GM12878 (cell line): ENCODE measurements at places on chromosomes 1 and 21. TPM values are rescaled to one million over a fixed set of nuclear protein-coding genes. Genes with fewer than 3 reads are reported as not detected.

The ADAMTS5 gene
- not detected in 2 replicates for total RNA-seq

GRCh38 chr1:53413175-53414001 lies 45.8 kb upstream of the DMRTB1 start:
- peak; percentile 60 for DNase-seq

The SPRR2E gene
- not detected in 2 replicates for total RNA-seq

- no peak for DNase-seq
These were observed 9.1 kb upstream of the GPR61 start for GRCh38 chr1:109530457-109531087.

DNA sequence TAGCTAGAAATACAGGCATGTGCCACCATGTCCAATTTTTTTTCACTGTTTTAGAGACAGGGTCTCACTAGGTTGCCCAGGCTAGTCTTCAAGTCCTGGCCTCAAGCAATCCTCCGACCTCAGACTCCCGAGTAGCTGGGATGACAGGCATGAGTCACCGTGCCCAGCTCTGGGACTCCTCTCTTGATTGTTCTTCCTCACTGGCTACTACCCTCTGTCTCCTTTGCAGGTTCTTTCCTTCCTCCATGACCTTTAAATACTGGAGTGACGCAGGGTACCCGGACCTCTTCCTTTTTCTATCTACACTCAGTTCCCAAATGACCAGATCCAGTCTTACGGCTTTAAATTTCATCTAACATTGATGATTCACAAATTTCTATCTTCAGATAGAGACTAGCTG lies 34.9 kb downstream of the ASH1L start:
- no peak for DNase-seq

The SYPL2 gene
- 0.08 TPM in 1 of 2 replicates, not detected in the other for total RNA-seq

DNA sequence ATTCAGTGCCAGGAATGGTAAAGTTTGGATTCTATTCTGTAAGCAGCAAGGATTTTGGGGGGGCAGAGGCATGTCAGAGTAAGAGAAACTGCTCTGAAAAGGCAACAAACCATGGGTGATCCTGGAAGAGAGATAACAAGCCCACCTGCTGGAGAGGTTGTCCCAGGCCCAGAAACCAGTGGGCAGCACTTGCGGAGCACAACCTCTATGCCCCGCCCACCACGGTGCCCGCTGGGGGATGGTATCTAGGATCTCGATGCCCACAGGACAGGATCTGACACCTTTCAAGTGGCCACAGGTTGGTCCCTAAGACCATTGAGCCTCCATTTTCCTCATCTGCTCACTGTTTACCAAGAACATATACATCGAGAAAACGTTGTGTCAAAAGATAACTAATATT lies 20.3 kb upstream of the MUL1 start:
- DNase-seq, result no peak

The CFHR1 gene
- not detected in 2 replicates for total RNA-seq

The WDR64 gene
- not detected in 2 replicates for total RNA-seq

GRCh38 chr1:2425892-2426291 lies 13.5 kb upstream of the PEX10 start:
- DNase-seq, result no peak

DNA sequence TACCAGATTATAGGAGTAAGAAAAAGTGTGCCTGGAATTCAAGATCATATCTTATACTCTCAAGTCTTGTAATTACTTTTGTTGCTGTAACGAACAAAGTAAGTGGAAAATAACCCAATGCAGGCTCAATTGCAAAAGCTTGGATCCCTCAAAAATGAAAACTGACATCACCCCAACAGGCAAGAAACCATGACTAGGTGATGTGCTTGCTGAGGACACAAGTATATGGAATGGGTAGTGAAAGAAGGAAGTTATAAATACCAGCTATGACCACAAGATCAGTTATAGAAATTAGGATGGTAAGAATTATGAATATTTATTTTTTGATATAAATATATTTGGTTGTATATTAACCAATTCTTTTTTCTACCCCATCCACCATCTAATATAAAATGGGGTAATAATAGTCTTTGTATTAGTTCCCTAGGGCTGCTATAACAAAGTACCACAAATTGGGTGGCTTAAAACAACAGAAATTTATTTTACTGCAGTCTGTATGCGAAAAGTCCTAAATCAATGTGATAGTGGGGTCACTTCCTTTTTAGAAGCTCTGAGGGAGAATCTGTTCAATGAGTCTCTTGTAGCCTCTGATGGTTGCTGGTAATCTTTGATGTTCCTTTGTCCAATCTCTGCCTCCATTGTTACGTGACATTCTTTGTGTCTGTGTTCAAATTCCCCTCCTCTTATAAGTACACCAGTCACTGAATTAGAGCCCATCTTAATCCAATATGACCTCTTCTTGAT lies 45.0 kb downstream of the DUSP10 start:
- no peak for DNase-seq

DNA sequence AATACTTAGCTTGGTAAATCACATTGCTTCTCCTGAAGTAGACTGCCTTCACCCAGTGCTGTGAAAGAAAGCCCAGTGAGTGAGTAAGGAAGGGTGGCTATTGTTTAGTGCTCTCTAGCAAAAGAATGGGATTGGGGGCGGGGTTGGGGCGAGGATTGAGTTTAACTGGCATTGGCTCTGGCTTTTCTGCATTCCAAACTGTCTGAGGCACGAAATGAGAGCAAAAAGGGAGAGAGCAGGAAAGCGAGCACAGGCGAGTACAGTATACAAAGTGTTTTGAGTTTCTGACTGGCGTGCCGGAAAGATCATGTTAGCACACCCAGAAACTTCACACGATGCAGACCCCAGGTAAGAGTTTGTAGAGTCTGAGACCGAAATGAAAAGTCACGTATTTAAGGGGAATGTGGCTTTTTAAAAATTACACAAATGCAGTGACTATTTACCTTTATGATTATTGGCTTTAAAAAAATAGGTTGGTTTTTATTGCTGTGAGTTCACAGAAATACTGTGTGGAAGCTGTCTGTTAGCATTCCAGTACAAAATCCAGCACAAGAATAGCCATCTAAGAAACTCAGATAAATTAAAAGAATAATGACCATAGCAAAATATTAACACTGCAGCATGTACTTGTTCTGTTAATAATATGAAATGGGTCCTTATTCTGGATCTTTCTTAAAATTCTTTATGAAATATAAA lies 155.4 kb downstream of the CLEC20A start:
- DNase-seq, result no peak

- no peak for DNase-seq
These were observed 2.1 kb downstream of the KIF26B start for GRCh38 chr1:245156736-245157505.

DNA sequence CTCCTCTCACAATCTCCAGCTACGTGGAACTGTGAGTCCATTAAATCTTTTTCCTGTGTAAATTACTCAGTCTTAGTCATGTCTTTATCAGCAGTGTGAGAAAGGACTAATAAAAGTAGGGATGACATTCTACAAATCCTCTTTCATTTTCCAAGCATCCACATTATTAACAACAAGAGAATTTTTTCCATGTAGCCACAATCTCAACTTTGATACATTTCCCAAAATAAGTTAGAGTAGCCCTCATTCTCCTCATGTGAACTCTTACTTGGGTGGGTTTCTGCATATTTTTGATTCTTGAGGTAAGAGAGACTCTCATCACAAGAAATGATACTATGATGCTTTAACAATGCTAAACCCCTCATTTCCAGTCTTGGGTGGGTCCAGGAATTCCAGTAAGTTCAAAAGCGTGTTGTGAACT lies 52.8 kb downstream of the TNFSF18 start:
- DNase-seq, result no peak

- DNase-seq, result no peak
These were observed 22.7 kb downstream of the KCTD3 start for GRCh38 chr1:215589650-215590435.

GRCh38 chr1:243520831-243521230 lies 265.0 kb downstream of the SDCCAG8 start:
- DNase-seq, result no peak
